SW480 (cell line): ENCODE measurements at places on chromosomes 11 and 22.

DNA sequence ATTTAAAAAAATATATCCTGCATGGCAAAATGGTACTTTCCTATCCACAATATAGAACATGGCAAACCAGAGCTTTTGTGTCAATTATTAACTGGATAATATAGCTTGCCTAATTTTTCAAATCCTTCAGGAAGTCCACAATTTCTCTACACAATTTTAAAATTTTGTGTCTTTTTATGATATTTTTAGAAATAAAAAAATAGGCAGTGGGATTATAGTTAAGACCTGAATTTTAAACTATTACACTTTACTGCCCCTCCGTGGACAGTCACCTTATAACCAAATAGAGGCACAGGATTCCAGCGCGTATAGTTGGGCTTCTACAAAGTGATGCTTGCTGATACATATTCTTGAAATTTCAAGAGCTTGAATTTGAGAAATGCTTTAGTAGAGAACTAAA, 2.1 kb upstream of the DMC1 start:
- peak; percentile 46 for DNase-seq

- DNase-seq = no peak
These were observed 69.4 kb downstream of the DDX10 start for GRCh38 chr11:108734283-108734682.

DNA sequence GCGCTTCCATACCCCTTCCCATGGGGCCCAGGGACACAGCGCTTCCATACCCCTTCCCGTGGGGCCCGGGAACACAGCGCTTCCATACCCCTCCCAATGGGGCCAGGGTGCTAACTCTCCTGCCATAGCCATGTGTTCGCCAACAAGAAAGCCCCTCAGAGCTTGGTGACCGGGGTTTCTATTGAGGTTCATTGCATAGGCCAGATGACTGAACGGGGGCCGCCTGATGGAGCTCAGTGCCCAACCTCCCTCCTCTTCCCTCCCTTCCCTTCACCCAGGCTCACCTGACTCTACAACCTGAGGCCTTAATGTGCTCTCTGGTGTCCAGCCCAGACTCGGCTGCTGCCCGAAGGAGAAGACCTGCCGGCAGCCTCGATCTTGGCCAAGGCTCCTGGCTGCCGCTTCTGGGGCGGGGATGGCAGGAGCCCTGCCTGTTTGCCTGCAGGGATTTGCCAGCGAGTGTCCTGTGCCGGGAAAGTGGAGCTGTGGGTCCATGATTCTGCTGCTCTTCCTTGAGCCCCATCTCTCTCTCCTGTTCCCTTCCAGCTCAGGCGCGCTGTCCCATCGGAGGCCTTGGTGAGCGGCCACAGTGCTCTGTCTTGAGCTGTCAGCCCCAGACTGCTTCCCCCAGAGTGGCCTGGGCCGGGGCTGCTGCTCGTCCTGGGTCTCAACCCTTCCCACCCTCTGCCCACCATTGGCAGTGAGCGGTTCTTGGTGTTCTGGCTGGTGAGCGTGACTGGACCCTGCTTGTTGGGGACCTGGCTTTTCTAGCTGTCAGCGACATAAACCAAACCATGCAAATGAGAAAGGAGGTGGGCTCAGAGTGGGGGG, 267.0 kb downstream of the TBC1D22A start:
- no peak for DNase-seq

GRCh38 chr11:102081313-102081712, 28.9 kb upstream of the YAP1 start:
- DNase-seq = no peak

DNA sequence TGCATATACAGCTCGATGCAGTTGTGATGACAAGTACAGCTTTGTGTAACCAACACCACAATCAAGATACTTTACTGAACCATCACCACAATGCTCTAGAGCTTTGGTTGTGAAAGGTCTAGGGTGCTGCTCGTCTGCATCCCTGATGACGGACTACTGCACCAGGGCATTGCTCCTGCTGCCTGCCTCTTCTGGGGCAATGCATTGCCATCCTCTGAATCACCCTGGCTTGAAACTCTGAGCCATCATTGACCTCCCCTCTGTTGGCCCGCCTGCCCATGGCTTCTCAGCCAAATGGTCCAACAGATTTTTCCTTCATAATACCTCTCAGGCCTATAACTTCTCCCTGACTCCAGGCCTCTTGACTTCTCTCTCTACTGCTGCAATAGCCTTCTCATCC, 77.4 kb upstream of the CSNK2A3 start:
- DNase-seq = no peak

DNA sequence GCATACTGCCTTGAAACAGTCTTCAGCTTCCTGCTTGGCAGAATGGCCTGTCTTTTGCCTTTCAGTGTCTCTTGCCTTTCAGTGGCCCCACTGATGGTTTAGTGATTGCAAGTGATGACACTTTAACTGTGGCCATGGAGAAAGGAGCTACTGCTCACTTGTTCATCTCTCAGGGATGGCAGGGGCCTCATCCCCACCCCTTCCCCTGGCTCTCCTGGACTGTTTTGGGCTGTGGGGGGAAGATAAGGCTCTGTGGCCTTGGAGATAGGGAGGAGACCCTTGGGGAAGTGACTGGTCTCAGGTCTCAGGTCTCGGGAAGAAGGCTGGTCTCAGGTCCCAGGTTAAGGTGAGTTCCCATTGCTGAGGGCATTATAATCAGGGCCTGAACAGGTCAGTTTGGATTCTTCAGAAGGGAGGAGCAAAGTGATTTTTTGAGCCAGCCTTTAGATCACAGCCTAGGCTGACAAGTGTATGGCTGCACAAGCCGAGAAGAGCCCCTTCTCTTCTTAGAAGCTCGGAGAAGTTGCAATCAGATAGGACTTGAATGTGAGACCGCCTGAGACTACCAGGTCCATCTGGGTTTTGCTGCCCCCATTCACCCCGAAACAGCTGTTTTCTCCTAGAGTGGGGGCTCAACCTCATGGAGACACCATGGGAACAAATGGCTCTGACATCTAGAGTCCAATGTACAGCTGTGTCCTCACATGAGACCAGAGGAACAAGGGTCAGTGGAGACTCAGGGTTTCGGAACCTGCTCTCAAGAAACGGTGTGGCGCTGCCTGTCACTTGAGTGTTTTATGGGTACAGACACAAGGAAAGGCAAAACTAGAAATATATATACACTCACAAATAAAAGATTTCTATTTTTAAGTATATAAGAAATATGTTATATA, 15.9 kb upstream of the P2RY2 start:
- no peak for DNase-seq

DNA sequence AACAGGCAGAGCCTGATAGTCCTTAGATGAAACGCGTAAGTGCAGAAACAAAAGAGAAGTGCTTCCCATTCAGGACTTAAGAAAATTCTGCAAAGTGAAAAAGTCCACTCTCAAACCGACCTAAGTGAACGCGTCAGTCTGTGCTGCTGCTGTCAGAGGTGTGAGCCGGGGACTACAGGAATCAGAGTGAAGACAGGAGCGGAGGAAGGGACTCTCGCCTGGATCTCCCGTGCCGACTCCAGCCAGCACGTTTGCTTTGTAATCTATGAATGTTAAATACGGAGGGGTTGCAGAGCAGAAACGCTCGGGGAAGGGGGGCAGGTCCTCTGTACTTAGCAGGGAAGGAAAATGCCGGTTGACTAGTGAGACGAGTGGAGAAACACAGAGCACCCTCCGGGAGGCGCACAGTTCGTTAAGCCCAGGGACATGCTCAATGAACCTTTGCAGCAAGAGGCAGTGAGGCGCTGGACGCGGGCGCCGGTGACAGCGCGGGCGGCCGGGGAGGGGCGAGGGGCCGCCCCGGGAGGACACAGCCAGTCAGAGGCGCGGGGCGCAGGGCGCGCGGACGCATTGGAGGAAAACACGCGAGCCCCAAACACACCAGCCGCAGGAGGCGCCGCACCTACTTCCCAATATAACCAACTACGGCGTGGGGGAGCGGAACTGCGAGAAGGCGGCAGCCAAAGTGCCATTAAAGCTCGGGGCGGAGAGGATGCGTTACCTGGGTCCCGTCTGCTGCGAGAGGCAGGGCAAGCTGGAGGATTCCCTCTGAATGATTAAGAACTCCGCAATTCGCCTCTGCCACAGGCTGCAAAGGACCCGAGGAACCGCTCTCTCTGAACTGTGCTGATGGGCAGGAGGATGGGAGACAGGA, at the start of gene CNTN5:
Gene CNTN5, plus strand, starts transcription at position 598 of the 874 bp plus-strand sequence.
- DNase-seq = no peak

DNA sequence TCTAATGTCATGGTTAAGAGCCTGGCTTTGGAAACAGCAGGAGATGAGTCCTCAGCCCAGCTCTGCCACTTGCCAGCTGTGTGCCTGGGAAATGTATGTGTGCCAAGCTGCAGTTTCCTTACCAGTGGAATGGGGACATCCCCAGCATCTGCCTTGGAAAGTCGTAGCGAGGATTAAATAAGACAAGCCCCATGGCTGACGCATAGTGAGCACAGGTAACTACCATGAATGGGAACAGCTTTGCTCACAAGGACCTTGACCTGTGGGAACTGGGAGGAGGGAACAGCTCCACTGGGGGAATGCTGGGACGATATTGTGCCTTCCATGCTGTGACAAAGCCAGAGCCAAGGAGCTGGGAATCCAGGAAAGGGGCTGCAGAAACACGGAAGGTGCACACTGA, 2.6 kb upstream of the DSCAML1 start:
- no peak for DNase-seq

- no peak for DNase-seq
These were observed 339.6 kb downstream of the TBC1D22A start for GRCh38 chr22:47102081-47102480.

- DNase-seq = peak; percentile 66
These were observed 7.1 kb downstream of the ABCG4 start for GRCh38 chr11:119155733-119156492.

- DNase-seq = no peak
These were observed 20.7 kb upstream of the CARS1 start for GRCh38 chr11:3077846-3078440.

GRCh38 chr11:126544108-126545056, 188.9 kb downstream of the ST3GAL4 start:
- DNase-seq = peak; percentile 14

DNA sequence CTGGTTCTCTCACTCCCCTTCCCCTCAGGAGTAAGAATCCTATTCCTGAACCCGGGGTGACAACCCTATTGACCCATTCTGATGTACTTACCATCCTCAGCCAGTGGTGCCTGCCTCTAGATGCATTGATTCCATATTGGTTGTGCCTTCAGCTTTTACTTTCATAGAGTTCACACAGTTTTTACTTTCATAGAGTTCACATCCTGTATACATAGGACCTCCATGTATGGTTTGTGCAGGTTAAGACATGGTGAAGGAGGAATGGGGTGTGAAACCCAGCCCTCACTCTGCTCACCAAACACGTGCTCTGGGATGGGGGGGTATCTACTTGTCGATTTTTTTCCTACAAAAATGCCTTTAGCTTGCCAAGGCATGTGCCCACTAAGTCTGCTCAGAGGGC, 105.6 kb upstream of the TBCEL start:
- DNase-seq = no peak

GRCh38 chr11:73946798-73947458, 3.9 kb upstream of the DNAJB13 start:
- no peak for DNase-seq

GRCh38 chr11:10899121-10899830, 41.4 kb upstream of the ZBED5 start:
- no peak for DNase-seq

- DNase-seq = no peak
These were observed 33.1 kb downstream of the TSPAN18 start for GRCh38 chr11:44759743-44760476.

DNA sequence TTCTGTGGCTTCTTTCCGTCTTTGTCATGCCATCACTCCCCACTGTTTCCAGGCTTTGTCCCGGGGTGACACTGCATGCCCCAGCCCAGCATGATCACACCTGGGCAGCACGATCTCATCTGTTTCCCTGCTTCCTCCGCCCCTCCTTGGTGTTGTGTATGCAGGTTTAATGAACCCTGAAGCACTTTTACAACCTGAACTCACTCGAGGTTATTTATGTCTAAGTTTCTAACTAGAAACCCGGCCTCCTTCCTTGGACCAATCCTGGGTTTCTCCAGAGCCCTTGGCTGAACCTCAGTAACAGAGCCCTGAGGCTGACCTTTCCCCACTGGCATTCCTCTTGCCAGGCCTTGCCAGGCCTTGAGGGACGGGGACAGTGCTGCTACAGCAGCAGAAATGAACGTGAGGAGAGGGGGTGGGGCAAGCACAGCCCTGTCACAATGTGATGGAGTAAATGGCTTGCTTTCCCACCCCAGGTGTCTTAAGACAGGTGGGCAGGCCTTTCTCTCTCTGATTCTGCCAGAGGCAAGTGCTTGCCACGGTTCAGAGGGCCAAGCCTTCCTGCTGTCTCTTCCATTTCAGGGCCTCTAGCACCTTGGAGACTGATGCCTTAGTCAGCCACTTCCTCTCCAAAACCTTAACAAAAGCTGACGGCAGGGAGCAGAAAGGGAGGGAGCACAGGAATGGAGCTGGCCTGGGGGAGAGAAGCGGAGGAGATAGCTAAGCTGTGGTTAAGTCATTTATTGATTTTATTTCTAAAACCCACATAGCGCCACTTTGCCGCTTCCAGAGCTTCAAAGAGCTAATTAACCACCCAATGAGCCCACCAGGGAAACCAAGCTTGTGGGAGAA, 3.1 kb upstream of the PYGM start:
- DNase-seq = no peak

- DNase-seq = no peak
These were observed 1.2 kb downstream of the DYNC2H1 start for GRCh38 chr11:103110391-103110790.

DNA sequence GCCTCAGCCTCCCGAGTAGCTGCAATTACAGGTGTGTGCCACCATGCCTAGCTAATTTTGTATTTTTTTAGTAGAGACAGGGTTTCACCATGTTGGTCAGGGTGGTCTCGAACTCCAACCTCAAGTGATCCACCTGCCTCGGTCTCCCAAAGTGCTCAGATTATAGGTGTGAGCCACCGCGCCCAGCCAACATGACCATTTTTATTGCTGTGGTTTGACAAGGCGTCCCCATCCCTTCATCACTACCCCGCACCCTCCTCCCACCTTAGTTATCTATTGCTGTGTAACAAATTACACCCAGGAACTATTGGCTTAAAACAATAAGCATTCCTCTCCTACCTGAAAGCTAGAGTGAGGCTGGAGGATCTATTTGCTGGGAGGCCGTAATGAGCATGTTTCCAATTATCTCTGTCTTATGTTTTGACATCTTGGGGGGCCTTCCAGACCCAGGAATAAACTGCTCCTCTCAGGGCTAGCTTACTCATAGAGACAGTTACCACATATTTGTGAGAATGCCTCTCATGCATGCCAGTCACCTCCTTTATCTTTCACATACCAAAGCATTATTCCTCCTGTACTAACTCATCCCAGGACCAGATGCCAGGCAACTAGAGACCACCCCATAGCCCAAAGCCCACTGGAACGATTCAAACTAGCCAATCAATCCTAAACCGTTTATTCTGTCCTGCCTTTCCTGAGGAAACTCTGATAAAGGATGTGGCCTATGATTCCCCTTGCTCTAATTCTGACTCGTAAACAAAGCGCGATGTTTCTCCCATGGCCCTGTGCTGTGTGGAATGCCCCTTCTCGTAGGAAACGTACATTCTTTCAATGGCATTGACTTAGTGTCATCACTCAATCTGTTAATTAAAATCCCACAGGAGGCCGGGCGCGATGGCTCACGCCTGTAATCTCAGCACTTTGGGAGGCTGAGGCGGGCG, 19.4 kb downstream of the SNU13 start:
- no peak for DNase-seq
